NCI-H1048 (cell line): ENCODE measurements at places on chromosomes 16 and 17.

GRCh38 chr17:17064322-17064721 lies 22.1 kb downstream of the MPRIP start:
- DNase-seq = no peak

DNA sequence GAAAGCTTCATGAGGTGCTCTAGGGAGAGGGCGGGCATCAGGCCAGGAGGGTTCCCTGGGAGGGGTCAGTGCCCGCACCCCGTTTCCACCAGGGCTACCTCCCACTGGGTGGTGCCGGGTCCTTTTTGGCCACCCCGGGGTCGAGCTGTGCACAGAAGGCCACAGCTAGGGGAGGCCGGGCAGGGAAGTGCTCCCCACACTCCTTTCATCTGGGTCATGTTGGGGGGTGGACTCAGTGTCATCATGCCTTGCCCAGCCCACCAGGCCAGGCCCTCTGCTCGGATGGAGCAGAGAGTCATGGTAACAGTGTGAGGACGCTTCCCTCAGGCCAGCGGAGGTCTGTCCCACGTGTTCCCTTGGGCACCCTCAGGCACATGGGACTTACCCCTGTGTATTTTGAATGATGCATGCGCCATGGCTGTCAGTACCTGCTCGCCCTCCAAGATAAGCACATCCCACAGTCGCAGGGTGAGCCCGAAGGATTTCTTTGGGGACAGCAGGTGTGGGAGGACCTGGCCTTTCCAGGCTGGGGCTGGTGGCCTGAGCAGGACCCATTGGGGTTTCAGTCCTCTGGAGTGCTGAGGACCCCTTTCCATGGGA lies 46.4 kb downstream of the TNFRSF13B start:
- no peak for DNase-seq

DNA sequence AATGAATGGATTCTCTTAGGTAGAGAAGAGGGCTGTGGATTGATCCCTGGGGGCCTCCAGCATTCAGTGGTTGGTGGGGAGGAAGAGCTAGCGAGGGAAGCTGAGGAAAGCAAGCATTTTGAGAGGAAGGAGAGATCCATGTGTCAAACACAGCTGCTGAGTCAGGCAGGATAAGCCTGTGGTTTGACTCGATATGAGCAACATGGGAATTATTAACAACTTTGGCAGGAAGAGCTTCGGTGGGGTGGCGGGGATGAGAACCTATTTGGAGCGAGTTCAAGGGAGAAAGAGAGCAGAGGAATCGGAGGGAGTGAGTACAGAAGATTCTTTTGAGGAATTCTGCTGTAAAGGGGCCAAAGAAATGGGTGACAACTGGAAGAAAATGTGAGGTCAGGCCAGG lies 59.5 kb upstream of the CDC42EP4 start:
- DNase-seq = no peak

DNA sequence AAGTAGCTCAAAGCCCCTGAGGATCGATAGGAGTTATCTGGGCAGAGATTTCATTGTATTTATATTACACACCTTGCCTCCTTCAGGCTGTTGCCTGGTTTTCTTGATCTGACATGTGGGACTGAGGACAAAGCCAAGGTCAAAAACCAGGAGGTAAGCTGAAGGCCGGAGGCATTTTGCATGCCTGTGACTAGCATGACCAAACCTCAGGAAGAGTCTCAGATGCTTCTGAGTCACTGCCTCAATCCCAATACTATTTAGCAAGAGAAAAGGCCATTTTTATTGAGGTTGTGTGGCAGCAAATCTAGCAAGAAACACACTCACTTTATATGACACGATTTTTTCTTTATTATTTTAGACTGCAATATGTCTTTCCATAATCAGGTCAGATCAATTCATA lies 968.1 kb downstream of the CDH11 start:
- DNase-seq = no peak

GRCh38 chr17:57649731-57650484 lies 95.2 kb downstream of the CCDC182 start:
- DNase-seq = no peak

DNA sequence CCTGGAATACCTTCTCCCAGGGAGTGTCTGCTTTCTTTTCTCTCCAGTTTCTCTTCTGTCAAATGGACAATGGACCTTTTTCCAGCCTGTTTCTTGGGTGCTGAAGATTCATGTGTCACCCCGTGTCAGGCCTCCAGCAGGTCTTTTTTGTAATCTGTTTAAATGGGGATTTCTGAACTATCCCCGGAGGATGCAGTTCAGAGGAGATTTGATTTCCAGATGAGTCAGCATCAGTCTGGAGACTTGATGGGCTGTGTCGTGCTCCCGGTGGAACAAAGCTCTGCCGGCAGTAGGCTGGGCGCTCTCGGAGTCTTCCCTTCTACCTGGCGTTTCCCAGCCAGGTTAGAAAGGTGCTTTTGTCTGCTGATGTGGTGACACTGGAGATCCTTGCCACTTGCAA lies 440.6 kb downstream of the HS3ST3B1 start:
- DNase-seq = no peak

- DNase-seq = no peak
These were observed 410 bp upstream of the HOXB5 start for GRCh38 chr17:48593840-48594537.

DNA sequence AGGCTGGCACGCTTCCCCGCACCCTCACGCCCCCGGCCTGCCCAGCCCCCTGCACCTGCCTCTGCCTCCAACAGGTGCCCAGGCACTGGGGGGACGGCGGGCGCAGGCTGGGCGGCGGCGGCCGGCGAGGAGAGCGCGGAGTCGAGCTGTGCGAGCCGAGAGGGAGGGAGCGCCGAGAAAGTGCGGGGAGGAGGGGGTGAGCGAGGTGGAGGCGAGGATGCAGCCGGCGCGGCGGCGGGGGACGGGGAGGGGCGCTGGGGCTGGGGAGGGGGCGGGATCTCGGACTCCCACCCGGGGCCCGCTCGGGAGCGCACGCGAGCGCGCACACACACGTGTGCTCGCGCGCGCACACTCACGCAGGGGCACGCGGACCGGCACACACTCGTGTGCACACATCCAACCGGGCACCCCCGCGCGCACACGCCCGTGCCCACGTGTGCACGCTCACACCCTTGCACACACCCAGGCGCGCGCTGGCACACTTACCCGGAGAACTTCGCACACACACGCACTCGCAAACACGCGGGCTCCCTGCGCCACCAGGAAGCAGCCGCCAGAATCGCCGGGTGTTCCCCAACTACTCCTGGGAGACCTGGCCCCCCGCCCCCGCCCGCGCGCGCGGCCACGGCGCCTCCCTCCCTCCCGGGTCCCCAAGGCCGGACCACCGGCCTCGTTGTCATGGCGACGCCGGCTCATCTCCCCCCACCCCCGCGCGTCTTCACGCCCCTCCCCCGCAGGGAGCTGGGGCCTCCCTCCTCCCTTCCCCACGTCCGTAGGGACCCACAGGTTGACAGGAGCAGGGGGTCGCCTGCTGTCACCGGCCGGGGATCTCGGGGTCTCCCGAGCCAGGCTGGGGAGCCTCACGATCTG lies at the start of gene DOC2A:
Gene DOC2A, minus strand, starts transcription at position 184 of the 870 bp plus-strand sequence. CDS start 805 bp downstream, outside the sequence.
- no peak for DNase-seq

DNA sequence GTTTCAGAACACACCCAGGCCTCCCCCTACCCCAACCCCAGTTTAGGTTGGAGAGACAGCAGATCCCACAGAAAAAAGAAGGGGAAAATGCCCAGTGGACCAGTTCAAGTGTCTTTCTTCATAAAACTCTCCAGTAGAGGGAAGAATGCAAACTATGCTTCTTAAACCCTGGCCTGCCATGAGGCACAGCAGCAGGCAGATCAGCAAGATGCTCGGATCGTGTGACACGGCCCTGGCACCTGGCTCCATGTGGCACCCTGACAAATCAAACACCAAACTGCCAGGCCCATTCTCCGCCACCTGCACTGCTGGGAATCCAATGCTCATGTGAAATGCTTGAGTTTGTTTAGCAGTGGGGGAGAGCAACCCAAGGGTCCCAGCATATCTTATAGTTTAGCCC lies 166.8 kb downstream of the SOX9 start:
- no peak for DNase-seq

- DNase-seq = no peak
These were observed 11.8 kb upstream of the KAT7 start for GRCh38 chr17:49776551-49777300.

DNA sequence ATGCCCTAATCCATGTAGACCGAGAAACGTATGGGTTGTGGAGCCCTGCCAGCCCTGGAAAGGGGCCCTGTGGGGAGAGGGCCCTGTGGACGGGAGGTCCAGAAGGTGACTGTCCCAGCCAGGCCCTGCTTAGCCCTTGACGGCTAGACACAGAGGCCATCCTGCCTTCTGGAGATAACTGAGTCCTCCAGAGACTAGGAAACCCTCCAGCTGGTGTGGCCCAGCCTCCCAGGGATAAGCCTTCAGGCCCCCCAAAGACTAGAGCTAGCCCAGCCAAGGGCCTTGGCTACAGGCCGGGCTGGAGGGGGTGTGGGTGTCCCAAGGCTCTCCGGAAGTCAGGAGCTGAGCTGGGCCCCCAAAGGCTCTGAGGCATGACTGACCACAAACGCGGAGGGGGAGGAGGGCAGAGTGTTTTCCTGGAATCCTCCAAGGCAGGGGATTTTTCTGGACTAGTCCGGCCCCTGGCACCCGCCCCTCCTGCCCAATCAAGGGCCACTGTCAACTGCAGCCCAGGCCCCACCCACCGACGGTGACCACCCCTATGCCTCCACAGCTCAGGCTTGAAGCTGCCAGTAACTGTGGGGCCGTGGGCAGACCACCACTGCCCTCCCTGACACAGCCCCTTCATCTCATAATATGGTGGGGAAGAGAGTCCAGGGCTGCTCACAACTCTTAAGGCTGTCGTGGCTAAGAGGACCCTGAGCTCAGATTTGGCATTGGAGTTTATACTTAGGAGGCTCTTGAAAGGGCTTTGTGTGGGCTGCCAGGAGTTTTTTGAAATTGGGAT lies 885 bp upstream of the VASN start:
- no peak for DNase-seq

DNA sequence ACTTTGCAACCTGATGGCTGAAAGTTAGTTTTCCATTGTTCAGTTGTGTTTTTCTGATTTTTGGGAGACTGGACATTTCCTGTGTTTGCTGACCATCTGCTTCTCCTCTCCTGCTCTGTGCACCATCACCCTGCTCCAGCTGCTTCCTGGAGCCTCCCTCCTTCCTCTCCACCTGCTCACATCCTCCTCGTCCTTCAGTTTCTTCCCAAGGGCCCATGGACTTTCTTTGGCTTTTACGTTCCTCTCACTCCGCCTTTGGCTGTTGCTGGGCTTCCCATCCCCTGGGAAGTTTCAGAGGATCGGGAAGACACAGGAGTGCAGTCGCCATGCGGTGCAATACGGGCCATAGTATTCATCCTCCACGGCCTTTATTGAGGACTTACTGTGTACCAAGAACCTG lies 61.6 kb downstream of the TNFRSF13B start:
- no peak for DNase-seq

GRCh38 chr16:85935391-85935973 lies 36.5 kb downstream of the IRF8 start:
- DNase-seq = no peak

DNA sequence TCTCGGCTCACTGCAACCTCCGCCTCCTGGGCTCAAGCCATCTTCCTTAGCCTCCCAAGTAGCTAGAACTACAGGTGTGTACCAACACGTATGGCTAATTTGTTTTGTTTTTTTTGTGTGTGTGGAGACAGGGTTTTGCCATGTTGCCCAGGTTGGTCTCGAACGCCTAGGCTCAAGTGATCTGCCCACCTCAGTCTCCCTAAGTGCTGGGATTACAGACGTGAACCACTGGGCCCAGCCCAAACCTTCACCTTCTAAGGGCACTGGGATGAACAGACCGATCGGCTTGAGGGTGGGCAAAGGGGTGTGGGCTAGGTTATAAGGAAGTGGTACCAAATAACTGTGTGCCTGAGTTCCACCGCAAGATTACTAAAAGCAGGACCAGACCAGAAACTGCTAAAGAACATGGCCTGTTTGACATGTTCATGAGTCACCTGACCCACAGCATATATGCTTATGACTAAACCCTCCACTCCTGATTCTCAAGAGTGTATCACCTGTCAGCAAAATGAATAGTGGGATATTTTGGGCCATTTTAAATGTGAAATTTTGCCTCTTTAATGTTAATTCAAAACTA lies 8.1 kb downstream of the TMEM97 start:
- no peak for DNase-seq

GRCh38 chr17:1022278-1023024 lies 25.5 kb downstream of the TIMM22 start:
- DNase-seq = no peak

DNA sequence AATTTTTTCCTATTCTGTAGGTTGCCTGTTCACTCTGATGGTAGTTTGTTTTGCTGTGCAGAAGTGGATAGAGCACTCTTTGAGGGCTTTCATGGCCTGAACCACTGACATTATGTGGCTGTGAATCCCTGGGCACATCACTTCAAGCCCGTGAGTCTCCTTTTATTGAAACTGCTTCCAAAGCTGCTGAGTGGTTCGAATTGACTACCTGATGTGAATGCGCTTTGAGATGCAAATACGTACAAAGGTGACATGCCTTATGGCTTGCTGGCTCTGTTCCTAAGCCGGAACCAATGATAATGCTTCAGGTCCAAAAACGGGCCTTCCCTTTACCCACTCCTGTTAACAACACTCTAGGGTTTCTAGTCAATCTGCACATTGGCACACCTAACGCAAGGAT lies 34.3 kb downstream of the ASPA start:
- no peak for DNase-seq

GRCh38 chr16:85123891-85124635 lies 11.8 kb upstream of the CIBAR2 start:
- no peak for DNase-seq

- no peak for DNase-seq
These were observed 94.5 kb upstream of the FAM20A start for GRCh38 chr17:68695659-68696058.

GRCh38 chr17:34990921-34991365 lies 10.6 kb downstream of the LIG3 start:
- DNase-seq = no peak

DNA sequence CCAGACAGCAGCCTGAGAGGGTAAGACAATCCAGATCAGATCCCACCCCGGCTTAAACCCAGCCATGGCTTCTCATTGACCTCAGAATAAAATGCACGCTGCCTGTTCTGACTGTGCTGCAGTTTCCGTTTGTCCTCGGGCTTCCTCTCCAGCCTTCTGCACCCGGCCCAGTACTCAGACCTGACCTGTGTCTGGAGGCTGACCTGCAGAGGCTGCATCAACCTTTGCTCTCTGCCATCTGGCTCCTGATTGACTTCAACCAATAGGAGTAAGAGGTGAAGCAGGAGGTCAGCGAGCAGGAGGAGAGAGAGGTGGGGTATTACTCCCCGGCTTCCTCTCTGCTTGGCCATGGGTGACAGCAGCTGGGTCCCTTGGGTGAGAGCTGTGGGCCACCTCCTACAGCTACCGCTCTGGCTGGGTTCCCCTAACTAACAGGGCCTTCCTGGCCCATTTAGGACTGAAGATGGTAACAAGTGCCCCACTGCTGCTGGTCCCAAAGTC lies 46.7 kb downstream of the C16orf82 start:
- no peak for DNase-seq

GRCh38 chr17:71438631-71439146 lies 682.1 kb upstream of the SOX9 start:
- no peak for DNase-seq

- no peak for DNase-seq
These were observed 79.0 kb downstream of the DYNLRB2 start for GRCh38 chr16:80619824-80620223.
